Right renal pelvis (tissue), 4 donors: ENCODE measurements at places on chromosomes 16 and 17. TPM values are rescaled to one million over a fixed set of nuclear protein-coding genes. Genes with fewer than 3 reads are reported as not detected.

- DNase-seq = no peak
These were observed 211.3 kb downstream of the CA10 start for GRCh38 chr17:51947160-51947735.

GRCh38 chr16:27322858-27323780, 9.3 kb downstream of the IL4R start:
- no peak for DNase-seq

DNA sequence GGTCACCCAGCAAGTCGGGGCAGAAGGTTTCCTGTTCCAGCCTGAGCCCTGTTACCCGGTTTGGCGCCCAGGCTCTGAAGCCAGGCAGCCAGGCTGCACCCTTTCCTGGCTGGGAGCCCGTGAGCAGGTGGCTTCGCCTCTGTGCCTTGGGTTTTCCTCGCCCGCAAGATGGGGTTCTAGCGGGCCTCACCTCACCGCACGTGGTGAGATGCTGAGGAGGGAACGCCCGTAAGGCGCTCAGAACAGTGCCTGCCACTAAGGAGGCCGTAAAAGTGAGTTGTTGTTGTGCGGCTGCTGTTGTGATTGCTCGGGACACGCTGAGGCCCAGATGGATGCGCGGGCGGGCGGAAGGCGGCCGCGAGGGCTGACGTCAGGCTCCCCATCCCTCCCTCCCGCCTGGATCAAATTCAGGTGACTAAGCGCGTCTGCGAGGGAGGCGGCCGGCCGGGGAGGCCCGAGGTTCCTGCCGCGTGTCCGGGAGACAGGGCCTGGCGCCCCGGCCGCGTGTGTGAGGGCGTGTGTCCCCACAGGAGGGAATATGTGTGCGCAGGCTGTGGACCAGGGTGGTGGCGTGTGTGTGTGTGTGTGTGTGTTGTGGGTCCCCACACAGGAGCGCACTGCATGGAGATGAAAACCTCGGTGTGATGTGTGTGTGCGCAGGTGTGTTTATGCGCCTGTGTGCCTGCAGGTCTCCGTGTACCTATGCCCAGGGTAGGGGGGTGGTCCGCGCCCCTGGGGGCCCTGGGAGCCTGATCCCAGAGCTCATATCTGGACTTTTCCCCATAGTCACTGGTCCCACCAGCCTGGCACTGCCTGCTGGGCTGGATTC, 4.3 kb downstream of the CAMKK1 start:
- peak; percentile 70 for DNase-seq

ATP1B2 gene
- 21.8 TPM for polyA plus RNA-seq

PLA2G10 gene
- polyA plus RNA-seq = 0.34 TPM

ZNF174 gene
- polyA plus RNA-seq = 15.0 TPM

SSTR5 gene
- polyA plus RNA-seq = 0.11 TPM

DNA sequence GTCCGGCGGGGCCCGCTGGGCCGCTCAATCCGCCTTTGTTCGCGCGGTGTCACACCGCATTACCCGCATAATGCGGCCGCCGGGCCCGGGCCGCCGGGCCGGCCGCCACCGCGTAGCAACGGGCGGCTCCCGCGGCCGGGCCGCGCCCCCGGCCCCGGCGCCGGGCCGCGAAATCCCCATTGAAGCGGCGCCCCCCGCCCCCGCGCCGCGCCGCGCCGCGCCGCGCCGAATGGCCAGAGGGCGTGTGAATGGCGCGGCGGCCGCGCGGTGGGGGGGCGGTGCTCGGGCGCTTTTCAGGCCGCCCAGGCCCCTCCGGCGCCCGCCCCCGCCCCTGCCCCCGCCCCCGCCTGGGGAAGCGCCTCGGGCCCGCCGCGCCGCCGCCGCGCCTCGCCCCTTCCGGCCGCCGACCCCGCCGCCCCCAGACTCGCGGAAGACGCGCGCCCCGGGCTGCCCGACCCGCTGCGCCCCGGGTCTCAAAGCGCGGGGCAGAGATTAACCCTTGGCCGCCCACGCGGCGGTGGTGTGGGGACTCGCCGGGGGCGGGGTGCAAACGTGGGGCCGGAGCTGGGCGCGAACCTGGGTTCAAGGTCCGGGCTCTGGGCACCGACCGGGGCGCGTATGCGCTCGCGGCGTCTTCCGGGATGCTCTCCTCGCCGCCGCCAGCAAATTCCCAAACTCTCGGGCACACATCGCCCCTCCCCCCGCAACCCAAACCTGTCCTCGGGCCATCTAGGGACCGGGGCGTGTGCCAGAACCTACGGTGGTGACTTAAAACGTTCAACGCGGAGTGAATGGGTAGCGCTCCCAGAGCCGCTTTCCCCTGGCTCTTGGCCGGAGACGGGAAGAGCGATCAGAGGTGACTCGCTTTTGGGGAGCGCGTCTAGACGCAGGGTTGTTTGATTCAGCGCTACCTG, 46.7 kb downstream of the WNT3 start:
- DNase-seq = no peak

DNA sequence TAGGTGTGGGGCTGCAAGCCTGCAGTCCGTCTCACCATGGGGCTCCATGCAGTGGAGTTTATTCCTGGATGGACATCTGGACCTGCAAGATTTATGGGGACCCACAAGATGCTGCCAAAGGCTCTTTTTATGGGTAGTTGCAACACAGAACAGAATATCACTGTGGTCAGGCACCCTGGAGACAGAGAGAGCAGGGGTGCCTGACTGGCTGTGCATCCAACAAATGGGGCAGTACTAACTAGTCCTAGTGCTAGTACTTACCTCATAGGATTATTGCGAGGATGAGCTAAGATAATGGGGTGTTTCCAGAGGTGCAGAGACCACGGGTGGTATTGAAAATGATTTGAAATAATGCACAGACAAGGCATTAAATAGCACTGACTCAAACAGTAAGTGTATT, 42.4 kb upstream of the MMP2 start:
- no peak for DNase-seq

RFNG gene
- 39.7 TPM for polyA plus RNA-seq

- no peak for DNase-seq
These were observed 504 bp downstream of the MAZ start for GRCh38 chr16:29806641-29807425.

DNA sequence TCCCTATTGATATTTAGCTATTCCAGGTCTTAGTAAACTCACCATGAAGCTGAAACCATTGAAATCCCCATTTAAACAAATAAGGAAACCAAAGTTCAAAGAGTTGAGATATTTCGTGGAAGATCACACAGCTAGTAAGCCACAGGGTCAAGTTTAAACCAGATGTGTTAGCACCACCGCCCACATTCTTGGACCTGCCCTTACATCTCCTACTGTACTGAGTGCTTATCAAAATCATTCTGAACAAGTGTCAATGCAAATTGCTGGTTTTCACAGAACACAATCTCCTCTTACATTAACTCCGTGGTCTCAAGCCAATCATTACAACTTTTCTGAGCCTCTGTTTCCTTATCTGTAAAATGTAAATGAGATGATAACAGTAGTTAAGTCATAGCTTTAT, 676.2 kb downstream of the CDH11 start:
- DNase-seq = no peak

DNA sequence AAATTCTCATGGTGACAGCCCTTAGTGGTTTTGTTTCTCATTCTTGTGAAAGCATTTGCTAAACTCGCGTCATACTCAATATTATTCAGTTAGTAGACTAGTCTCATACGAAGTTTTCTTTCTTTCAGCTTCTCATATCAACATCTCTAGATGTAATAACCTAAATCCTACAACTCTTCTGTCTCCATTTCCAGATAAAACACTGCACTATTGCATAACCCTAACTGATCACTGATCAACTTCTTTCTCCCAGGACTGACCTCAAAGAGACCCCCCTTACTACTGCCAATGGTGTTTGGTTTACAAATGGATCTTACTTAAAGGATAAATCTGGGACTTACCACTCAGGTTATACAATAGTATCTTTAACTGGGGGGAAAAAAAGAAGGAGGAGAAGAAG, 36.3 kb upstream of the TEKT1 start:
- no peak for DNase-seq

GRCh38 chr17:58587713-58588117, 73.3 kb upstream of the MTMR4 start:
- peak; percentile 13 for DNase-seq

IKZF3 gene
- 0.30 TPM for polyA plus RNA-seq

DNA sequence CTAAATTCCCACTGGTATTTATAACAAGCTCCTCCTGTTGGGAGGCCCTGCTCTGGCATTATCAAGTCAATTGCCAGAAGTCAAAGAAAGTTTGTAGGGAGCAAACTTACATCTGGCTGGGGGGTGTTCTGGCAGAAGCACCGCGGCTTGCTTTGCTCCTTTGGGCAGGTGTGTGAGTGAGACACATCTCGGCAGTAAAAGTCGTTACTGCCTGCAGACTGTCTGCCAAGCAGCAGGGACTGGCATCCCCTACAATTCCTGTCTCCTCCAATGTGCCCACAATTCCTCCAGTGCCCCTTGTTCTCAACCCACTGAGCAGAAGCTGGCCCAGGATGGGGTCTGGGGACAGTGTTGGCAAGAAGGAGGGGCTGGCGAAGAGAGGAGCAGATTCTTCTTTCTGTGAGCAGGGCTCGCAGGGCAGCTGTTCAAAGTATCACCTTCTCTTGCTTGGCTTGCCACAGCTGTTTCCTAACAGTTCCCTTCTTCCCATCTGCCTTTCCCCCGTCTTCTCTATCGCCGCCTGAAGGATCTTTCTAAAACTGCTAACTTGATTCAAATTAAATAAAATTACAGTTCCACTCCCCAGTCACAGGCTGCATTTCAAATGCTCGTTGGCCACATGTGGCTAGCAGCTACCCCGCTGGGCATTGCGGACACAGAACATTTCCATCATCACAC, 30.2 kb downstream of the SPACA3 start:
- no peak for DNase-seq

IGSF6 gene
- 2.6 TPM for polyA plus RNA-seq

DNA sequence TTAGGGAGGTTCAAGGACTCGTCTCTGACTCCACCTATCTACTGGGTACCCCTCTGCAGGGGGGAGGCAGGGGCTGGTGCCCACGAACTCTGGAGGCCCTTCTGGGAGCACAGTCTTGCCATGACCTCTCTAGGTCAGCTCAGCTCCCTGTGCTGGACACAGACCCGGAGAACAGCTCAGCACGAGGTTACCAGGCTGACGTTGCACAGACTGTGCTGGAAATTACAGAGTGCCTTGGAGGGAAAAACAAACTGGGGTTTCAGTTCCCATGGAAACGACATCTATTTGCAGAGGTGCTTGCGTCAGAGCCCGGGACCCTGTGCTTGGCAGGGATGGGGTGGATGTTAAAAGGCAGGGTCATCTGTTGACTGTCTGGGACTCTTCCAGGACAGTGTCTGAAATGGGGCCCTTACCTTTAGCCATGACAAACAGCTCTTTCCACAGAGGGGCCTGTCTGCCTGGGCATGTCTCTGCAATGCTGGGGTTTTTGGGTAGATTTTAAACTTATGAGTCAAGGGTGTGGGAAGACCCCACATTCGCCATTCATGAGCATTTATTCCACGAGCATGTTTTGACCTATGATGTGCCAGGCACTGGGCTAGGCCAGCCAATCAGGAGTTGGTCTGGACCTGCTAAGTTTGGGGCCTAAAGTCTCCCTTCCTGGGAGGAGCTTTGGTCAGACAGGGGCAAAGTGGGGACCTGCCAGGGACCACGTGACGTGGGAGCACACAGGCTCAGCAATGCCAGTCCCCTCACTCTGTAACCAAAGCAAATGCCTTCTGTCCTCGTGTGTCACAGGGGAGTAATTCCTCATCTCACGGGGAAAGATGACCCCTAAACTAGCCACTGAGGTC, 22.5 kb downstream of the CCR7 start:
- DNase-seq = peak; percentile 63

- no peak for DNase-seq
These were observed 15.5 kb upstream of the CACNG5 start for GRCh38 chr17:66819466-66819865.

COTL1 gene
- 135 TPM for polyA plus RNA-seq

GRCh38 chr16:819336-820043, 19.0 kb upstream of the GNG13 start:
- DNase-seq = no peak

DNA sequence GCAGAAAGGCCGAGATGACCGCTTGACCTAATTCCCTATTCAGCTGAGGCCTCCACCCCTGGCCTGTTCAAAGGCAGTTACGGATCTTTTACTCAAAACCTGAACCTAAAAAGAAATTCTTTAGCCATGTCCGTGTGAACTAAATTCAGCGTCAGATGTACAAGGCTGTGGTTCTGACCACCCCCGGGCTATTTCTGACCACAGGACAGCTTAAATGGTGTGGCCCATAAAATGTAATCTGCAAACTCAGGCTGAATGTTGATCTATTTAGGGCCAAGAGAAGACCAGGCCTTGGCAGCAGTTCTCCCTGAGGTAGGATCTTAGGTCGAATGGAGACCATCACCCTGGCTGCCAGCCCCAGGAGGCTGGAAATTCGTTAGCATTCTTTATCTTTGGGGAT, 485.5 kb downstream of the WWOX start:
- no peak for DNase-seq

- no peak for DNase-seq
These were observed 18.9 kb upstream of the MAP3K14 start for GRCh38 chr17:45335721-45336120.

GRCh38 chr17:78269955-78270381, 38.5 kb downstream of the TMEM235 start:
- no peak for DNase-seq

GRCh38 chr17:13508896-13509295, 92.8 kb downstream of the HS3ST3A1 start:
- no peak for DNase-seq

GRCh38 chr16:15946257-15947044, 3.0 kb upstream of the ABCC1 start:
- DNase-seq = no peak

DNA sequence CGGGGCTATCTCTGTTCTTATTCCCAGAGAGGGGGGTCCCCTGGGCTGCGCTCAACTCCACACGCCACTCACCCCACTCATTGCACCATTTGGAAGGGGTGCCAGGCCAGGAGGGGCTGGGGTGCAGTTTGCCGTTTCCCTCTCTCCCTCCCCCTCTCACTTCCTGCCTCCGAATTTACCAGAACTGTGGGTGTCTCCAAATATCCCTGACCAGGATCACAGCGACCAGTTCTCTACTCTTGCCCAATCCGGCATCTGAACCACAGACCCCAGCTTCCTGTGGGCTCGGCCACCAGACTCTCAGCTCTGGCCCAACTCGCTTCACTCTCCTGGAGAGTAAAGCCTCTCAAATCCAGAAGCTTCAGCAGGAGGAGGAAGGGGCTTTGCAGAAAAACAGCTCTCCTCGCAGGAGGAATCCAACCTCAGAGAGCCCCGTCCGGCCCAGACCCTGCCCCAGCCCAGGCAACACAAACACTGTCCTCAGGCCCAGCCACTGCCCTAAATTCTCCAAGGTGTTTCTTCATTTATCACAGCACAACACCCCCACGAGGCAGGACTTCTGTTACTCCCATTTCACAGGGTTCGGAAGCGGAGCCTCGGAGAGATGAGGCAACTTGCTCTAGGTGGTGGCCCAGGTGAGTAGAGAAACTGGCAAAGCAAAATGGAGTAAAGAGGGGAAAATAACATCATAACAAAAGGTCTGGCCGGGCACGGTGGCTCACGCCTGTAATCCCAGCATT, 423 bp upstream of the ASGR2 start:
- no peak for DNase-seq

GRCh38 chr17:72838581-72838980, 253.9 kb downstream of the SLC39A11 start:
- no peak for DNase-seq
